ENCODE measurements at places on chromosomes 5 and 9.

GRCh38 chr5:106766916-106767315 lies 903.8 kb downstream of the EFNA5 start:
- no peak for DNase-seq

GRCh38 chr5:169051351-169051750 lies 249.6 kb downstream of the SLIT3 start:
- DNase-seq: no peak

- DNase-seq: no peak
These were observed 26.1 kb upstream of the ANXA6 start for GRCh38 chr5:151183456-151184245.

- DNase-seq: no peak
These were observed 10.5 kb upstream of the AHRR start for GRCh38 chr5:310941-311434.
